ENCODE measurements at places on chromosomes 11 and 22.

DNA sequence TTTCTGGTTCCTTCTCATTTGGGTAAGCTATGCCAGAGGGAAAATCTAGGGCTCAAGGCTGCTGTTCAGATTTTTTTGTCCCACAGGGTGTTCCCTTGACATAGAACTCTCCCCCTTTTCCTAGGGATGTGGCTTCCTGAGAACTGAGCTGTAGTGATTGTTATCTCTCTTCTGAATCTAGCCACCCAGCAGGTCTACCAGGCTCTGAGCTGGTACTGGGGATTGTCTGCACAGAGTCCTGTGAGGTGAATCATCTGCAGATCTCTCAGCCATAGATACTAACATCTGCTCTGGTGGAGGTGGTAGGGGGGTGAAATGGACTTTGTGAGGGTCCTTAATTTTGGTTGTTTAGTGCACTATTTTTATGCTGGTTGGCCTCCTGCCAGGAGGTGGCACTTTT, 167.3 kb upstream of the PGR start:
- no peak for DNase-seq

GRCh38 chr11:27865105-27865504, 164.8 kb upstream of the BDNF start:
- DNase-seq: no peak

GRCh38 chr11:121961321-121961801, 154.7 kb downstream of the BLID start:
- DNase-seq: no peak

- no peak for DNase-seq
Measured at GRCh38 chr22:49734882-49735281, 92.8 kb downstream of the BRD1 start.

DNA sequence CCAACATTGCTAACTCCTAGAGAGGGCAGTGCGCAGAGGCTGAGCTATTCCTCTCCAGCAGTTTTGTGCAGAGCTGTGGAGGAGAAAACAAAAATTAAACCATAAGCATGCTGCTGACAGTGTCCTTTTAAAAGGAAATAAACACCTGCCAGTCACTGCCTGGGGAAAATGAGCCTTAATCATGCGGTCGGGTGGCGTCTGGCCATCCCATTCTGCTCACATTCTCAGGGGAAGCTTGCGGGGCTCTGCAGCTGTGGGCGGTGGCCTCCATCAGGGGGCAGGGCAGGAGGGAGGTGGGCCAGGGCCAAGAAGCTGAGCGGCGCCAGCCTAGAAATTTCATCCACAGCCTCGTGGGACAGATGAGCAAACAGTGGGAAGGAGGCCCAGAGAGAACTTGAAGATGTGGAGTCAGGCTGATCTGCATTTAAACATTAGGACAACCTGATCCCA, 71.0 kb upstream of the TP53I11 start:
- peak; percentile 35 for DNase-seq
